ENCODE measurements at places on chromosomes 1 and 21. TPM values are rescaled to one million over a fixed set of nuclear protein-coding genes. Genes with fewer than 3 reads are reported as not detected.

IL20 gene
- total RNA-seq: not detected

DNA sequence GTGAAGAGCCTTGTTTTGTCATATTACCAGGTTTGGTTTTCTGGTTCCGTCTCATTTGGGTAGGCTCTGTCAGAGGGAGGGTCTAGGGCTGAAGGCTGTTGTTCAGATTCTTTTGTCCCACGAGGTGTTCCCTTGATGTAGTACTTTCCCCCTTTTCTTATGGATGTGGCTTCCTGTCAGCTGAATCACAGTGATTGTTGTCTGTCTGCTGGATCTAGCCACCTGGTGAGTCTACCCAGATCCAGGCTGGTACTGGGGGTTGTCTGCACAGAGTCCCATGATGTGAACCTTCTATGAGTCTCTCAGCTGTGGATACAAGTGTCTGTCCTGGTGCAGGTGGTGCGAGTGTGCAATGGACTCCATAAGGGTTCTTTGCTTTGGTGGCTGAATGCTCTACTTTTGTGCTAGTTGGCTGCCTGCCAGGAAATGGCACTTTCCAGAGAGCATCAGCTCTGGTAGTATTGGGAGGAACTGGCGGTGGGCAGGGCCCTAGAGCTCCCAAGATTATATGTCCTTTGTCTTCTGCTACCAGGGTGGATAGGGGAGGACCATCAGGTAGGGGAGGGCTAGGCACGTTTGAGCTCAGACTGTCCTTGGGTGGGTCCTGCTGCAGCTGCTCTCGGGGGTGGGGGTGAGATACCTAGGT lies 246.0 kb downstream of the RYR2 start:
- DNase-seq: no peak

DNA sequence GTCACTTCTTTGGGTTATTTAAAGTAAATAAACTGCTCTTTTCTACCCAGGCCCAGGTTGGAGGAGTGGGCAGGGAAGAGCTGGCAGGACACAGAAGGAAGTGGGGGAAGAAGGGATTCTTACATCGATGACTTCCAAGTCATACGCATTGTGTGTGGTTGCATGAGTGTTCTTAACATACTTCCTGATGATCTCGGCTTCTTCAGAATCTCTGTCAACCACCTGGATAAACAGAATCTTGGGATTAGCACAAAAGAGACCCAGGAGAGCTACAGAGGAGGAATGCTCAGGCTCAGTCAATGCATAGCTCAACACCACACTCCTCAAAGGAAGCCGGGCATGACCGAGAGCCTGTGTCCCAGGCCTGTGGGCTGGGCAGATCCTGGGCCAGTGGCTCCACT lies 42.1 kb downstream of the PARP1 start:
- no peak for DNase-seq

DNA sequence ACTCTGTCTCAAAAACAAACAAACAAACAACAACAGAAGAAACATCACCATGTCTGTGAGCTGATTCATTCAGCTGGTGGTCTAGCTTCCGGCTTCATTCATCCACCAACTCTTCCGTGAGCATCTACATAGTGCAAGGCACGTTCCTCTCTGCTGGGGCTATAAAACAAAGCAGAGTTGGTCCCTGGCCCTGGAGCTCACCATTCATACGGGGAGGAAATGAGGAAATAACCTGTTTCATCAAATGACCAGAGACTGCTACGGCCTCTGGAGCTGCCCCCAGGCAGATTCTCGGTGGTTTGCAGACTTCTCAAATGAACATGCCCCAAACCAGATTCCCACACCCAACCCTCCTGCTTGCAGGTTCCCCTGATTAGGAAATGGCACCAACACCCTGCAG lies 41.0 kb upstream of the ID3 start:
- DNase-seq: no peak

DNA sequence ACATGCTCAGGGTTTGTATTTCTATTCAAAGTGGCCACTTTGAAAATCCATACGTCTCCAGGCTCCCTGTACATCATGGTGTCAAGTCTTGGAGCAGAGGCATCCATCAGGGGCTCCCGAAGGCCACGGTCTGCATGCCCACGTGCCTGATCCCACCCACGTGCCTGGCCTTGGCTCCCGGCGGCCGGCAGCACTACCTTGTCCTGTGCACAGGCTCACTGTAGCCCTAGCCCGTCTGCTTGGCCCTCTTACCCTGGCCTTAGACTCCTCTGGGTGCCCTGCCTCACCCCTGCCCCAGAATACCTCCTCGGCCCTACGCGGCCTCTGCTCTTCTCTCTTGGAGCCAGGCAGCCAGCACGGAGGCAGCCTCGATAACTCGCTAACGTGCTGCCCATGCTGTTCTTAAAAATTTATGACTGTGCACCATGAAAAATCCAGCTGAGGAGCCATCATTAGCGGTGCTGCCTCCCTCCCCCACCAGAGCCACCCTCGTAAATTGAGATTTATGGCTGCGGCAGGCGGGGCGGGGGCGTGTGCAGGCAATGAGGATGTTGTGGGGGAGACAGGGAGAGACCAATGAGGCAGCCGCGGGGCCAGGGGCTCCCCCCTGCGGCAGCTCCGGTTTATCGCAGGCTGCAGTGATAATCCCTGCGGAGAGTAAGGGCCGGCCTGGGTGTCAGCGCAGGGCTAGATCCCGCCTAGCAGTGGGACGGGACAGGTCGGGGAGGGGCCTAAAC lies 24.6 kb downstream of the DMAP1 start:
- DNase-seq: no peak
